ENCODE measurements at places on chromosomes 6 and 20. TPM values are rescaled to one million over a fixed set of nuclear protein-coding genes. Genes with fewer than 3 reads are reported as not detected.

- DNase-seq, result no peak
Observed at GRCh38 chr6:21181866-21182265, 411.7 kb upstream of the SOX4 start.

The BPIFB2 gene
- not detected for total RNA-seq

The ANKRD6 gene
- total RNA-seq, result 4.7 TPM

DNA sequence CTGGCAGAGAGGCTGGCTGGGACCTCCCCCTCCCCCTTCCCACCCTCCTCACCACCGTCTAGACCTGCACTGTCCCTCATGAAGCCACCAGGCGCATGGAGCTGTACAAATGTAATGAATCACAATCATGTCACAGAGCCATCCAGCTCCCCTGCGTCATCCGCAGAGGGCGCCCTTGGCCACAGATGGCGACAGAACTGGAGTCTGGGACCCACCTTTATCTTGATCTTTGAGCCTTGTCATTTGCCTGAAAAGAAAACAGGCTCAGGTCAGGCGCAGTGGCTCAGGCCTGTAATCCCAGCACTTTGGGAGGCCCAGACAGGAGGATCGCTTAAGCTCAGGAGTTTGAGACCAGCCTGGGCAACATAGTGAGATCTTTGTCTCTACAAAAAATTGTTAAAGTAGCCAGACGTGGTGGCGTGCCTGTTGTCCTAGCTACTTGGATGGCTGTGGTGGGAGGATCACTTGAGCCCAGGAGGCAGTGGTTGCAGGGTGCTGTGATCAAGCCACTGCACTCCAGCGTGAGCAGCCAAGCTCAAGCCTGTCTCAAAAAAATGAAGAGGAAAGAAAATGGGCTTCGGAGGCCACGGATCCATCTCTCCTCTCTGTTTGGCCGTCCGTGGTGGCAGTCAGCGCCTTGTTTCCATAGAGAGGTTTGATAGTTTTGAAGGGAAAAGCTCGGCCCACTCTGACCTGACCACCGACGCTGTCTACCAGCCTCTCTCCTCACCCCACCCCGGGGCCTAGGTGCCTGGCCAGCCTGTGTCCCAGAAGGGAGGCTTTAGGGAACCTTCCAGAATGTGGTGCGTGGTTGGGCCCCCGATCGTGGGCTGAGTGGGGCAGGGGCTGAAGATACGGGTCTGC, 6.2 kb downstream of the COL9A3 start:
- no peak for DNase-seq

The PLA2G7 gene
- not detected for total RNA-seq

DNA sequence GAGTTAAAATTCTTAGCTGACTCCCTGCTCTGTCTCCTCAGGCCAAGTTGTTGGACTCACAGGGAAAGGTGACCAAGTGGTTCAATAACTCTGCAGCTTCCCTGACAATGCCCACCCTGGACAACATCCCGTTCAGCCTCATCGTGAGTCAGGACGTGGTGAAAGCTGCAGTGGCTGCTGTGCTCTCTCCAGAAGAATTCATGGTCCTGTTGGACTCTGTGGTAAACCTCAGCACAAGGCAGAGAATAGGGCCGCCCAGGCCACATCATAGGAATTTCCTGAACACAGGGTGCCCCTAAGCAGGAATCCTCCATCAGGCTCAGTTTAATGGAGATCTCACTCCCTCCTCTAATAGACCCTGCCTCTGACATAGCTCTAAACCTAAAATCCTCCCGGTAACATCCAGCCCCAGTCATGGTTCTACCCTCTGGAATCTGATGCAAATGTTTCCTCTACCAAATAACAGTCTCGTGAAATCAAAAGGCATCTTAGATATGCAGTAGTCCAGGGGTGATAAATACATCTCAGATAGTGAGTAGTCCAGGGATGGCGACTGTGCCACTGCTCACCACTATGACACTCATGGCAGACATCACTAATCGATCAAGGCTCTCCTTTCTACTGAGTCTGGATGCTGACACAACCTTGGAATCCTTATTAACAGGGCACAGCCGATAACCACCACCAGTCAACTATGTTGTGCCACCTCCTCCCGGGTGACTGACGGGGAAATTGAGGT, 18.3 kb downstream of the BPIFB1 start:
- DNase-seq, result no peak

The ARMC2 gene
- total RNA-seq, result 0.99 TPM

GRCh38 chr6:137315081-137315480, 95.9 kb upstream of the IFNGR1 start:
- DNase-seq, result no peak

The CALHM4 gene
- 0.28 TPM for total RNA-seq

GRCh38 chr6:6655805-6656251, 67.3 kb downstream of the LY86 start:
- no peak for DNase-seq

DNA sequence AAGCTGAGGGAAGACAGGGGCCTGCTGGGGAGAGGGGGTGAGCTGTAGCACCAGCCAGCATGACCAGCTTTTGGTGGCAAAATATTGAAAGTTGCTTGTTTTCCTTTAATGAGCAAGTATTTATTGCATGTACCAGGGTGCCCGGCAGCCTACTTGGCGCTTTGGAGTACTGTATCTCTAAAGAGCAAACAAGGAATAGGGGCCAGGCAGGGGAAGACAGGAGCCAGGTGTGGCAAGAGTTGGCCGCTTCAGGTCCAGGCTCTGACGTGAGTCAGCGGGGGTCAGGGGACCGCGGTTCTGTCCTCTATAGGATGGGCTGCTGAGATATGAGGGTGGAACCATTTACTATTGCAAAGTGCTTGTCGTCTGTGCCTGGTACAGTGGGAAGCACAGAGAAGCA, 63.1 kb downstream of the PSMG4 start:
- no peak for DNase-seq

DNA sequence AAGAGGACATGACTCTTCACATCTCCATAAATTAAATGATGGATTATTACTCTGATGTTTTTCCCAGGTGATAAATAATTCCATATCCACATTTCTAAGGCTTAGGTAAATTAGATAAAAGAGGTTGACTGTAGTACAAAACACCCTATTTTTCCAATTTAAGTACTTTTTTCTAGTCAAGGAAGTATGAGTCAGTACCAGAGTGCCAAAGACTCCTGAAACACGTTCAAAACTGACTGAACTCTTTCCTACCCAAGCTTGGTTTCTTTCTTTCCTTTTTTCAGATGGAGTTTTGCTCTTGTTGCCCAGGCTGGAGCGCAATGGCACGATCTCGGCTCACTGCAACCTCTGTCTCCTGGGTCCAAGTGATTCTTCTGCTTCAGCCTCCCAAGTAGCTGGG, 85.0 kb downstream of the DOK5 start:
- DNase-seq, result no peak

GRCh38 chr6:102407886-102408741, 1014.6 kb downstream of the GRIK2 start:
- DNase-seq, result no peak

- no peak for DNase-seq
Observed at GRCh38 chr6:112214739-112215269, 39.6 kb downstream of the LAMA4 start.
